Choroid plexus epithelial cell (primary cell): ENCODE measurements at places on chromosomes 5 and 9.

DNA sequence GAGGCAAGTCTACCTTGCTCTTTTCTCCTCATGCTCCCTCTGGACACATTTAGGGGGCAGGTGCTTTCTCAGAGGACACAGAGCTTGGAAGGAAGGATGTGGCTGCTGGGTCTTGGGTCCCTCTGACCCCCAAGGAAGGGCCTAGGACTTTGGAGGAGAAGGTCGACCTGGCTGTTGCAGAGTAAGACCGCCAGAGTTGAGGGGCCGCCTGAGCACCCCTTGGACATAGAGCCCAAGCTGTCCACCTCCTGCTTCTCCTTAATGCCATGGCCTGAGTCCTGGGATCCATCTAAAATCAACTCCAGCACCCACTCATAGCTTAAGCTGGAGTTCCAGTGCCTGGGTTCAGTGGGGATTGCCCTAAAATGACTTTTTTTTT is 20.6 kb downstream of the LAMC3 start:
- DNase-seq: no peak

DNA sequence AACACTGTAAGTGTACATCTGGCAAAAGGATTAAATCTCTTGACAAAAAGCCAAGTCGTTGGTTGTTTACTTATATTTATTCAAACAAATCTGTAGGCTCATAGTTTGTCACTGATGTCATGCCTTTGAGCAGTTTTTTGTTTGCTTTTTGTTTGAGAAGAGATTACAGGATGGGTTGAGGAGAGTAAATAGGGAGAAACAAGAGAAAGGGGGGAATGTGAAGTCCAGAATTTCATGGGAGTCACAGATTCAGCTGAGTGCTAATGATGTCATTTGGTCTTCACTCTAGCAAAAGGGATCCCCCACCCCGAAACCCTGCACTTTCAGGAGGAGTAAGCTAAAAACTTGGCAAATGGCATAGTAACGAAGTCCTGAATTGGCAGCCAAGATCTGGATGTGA is 337.4 kb downstream of the GLIS3 start:
- peak; percentile 75 for DNase-seq

DNA sequence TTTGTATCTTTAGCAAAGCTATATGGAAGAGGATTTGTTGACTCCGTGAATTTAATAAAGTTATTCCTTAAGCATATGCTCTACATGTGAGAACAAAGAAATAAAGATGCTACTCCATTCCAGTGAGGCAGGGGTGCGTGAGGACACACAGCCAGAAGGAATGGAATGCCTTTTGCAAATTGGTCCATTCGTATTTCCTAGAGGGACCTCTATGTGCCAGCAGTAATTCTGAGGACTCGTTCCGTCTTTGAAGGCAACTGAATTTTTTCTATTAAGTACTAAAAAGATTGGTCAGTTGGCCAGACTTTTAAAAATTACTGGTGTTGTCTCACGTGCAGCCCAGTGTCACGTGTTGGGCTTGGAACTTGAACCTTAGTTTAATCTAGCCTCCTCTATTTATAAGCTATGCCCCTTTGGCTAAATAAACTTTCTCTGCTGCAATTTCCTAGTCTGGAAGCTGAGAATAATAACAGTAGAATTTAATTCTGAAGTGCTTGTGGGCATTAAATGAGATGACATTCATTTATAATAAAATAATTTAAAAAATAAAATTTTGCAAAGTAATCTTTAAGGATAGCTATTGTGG is 13.9 kb downstream of the RAI14 start:
- DNase-seq: no peak

- DNase-seq: no peak
Measured at GRCh38 chr5:62275581-62275980, 30.4 kb upstream of the KIF2A start.

DNA sequence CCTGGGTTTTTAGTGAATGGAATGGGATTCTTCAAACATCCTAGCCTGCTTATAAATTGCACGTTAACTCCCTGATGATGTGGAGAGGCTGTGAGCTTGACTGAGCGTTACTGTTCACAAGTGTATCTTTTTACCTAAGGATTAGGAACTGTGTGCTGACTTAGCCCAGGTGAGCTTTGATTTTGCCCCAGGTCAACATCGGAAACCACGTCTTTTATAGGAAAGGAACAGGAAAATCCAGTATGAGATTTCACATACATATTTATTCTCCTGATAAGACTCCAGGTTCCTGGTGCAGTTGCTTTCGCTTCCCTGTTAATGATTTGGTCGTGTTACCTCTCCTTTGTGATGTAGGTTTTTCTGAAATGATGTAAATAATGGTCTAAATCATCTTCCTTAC is 103.2 kb upstream of the BASP1 start:
- no peak for DNase-seq

DNA sequence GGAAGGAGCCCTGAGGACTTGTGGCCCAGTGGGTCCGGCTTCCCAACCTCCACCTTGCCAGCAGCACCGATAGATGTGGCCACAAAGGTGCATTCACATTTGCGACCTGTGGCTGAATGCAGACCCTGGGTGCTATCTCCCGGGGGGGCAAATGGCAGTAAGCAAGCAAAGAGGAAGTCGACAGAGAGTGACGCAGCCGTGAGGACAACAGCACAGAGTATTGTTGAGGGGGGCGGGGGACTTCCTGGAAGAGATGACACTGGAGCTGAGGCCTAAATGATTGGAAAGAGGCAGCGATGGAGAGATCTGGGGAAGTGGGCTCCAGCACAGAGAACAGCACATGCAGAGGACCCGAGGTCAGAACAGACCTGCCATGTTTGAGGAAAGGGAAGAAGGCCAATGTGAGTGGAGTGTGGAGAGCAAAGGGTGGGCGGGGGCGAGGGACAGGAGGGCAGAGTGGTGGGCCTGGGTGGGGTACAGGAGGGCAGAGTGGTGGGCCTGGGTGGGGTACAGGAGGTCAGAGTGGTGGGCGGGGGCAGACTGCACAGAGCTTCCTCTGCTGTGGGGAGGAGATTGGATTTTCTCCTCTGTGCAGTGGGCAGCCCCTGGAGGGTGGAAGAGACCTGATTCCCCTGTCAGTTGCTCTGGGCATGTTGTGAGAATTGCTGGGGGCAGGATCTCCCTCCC is 42.6 kb downstream of the ADAMTS2 start:
- no peak for DNase-seq

GRCh38 chr9:98989036-98990000 is 45.6 kb downstream of the COL15A1 start:
- DNase-seq: peak; percentile 95

- no peak for DNase-seq
Measured at GRCh38 chr9:16060436-16061129, 507.7 kb downstream of the CCDC171 start.

DNA sequence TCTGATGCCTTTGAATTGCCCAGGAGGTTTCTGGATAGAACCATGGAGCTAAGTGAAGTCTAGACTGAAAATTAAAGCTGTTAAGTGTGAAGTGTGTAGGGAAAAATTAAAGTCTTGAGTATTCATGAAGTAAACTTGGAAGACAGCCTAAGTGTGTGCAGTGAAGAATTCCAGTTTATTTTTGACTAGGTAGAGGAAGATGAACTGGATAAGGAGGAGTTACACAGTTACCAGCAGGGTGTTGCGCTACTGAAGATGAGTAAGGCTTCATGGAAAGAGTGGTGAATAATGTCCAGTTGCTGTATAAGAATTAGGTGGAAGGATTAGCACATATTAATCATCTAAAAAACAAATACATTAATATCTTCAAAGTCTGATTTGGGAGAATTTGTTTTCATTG is 5.7 kb upstream of the CHD1 start:
- peak; percentile 53 for DNase-seq

DNA sequence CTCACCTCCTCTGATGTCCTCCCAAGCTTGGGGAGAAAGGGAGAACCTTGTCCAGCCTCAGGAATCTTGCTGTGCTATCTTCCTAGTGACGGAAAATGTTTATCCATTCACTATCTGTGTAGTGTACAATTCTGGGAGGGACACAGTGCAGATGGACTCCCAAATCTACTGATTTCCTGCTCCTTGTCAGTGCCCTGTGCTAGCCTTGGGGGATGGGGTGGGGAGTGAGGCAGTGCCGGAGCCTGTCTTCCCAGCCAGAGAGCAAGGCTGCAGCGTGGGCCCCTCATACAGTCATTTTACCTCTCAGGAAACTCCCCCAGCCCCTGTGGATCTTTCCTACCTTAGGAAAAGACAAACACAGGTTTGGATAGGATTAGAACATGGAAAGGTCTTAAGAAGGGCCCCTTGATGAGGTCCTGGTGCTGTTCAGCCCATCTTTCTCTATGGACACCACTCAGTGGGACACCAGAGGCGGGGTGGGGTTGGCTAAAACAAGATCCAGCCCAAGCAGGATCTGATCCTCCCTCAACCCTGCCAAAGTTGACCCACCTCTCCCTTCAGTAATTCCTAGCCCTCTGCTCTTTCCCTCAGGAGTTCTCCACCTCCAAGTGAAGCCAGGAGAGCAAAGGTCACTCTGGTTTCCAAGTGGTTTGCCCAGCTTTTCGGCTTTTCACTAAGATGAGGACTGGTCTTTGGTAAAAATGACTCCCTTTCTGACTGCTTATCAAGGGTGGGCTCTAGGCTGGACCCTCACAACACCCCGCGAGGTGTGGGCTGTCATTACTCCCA is 3.4 kb downstream of the DOLK start:
- no peak for DNase-seq

DNA sequence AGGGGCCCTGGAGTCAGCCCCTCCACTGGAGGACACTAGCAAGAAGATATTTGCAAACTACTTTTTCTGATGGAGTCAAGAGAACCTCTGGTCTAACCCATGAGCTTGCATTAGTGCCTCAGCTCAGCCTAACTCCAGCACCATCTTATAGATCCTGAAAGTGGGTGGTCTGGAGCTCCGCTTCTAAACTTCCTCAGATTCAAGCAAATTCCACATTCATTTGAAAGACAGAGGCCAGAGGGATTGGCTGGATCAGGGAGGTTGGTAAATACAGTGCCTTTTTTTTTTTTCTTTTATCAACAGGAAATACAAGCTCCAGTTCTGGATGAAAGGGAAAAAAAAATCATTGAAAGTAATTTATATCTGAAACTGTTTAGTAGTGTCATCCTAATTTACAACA is 99.9 kb downstream of the ENC1 start:
- no peak for DNase-seq

- DNase-seq: no peak
Measured at GRCh38 chr5:172918421-172919371, 40.5 kb upstream of the RPL26L1 start.

DNA sequence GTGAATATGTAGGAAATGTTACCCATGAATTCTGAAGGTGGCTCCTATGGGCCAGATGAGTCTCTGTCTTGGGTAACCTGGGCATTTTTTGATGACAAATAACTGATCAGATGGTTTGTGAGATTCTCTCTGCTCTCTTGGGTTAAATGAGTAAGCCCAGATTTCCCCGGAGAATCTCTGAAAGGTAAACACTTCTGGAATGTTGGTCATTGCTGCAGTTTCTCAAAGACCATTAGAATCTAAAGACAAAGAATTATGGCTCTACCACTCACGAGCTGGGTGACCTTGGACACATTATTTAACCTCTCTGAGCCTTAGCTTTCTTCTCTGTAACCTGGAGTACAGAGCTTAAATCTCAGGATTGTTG is 191.2 kb downstream of the DAB2IP start:
- peak; percentile 74 for DNase-seq

DNA sequence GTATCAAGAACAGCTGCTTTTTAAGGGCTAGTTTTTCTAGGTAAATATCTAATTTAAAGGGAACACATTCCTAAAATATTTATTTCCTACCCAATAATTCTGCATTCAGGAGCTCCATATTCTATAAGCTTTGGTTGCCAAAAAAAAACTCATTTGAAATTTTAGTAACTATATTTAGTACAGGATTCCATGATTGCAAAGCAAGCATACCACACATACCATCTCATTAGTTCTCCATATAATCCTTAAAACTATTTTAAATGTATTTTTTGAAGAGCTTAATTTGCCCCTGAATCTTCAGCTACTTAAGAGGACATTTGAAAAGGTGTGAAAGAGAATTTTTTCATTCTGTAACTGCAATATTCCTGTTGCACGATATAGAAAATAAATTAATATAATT is 877.0 kb downstream of the NR2F1-AS1 start:
- DNase-seq: peak; percentile 30

DNA sequence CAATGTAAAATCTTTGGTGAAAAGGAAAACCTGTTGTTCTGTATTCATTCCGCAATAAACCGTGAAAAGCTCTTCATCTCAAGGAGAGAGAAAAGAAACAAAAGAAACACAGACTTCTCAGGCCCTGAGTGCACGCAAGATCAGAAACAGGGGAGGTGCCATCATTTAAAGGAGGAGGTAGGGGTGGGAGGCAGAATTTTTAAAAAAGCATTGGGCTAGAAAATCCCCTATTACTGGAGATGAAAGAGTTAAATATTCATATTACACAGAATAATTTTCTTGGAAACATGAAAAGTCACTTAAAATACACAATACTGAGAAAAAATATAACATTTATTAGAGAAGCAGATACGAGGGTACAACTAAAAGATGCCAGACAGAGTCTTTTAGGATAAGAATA is 56.3 kb downstream of the USP20 start:
- DNase-seq: no peak

- no peak for DNase-seq
Measured at GRCh38 chr9:6549106-6549800, 96.3 kb downstream of the GLDC start.

DNA sequence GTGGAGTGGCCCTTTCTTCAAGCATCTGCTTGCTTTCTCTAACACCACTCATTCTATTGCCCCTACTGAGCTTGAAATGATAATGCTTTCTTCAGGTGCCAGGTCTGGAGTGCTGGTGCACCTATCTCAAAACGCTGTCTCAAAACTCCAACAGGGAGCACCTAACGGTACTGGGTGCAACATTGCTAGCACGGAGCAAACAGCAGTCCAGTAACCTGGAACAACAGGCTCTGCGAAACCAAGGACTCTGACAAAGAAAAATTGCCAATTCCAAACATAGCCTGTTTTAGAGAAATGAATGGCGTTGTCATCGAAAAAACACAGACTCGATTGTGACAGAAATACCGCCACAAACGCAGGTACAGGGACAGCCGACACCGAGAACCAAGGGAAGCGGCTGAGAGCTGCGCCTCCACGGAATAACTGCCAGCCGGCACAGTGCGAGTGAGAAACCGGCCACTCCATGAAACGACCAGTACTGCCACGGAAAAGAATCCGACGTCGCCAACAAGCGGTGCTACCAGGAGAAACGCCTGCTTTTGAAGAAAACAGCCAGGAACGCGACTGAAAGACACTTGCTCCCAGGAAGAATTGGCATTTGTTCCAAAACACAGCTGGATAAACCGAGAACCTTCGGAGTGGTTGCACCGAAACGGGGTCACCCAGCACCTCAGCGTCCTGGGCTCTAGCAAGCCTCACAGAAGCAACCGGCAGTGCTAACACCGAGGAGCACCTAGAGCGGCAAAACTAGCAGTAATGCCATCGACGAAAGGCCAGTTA is 3.1 kb downstream of the ANXA2R start:
- peak; percentile 52 for DNase-seq

DNA sequence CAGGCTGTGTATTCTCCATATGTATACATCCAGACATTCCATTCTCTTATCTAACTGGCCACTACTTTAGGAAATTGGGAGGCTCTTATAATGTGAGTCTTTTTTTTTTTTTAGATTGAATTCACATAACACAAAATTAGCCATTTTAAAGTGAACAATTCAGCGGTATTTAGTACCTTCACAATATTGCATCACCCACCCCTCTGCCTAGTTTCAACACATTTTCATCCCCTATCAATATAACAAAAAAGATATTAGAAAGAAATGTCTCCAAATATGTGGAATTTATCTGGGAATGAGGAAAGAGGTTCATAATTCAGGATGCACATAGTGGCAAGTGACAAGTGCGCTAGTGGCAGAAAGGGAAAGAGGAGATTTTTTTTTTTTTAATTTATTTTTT is 228.5 kb downstream of the ICE1 start:
- DNase-seq: no peak
